Immature natural killer cell (primary cell): ENCODE measurements at places on chromosomes 5 and 9.

- no peak for DNase-seq
Measured at GRCh38 chr9:110641293-110641692, 27.3 kb upstream of the MUSK start.

DNA sequence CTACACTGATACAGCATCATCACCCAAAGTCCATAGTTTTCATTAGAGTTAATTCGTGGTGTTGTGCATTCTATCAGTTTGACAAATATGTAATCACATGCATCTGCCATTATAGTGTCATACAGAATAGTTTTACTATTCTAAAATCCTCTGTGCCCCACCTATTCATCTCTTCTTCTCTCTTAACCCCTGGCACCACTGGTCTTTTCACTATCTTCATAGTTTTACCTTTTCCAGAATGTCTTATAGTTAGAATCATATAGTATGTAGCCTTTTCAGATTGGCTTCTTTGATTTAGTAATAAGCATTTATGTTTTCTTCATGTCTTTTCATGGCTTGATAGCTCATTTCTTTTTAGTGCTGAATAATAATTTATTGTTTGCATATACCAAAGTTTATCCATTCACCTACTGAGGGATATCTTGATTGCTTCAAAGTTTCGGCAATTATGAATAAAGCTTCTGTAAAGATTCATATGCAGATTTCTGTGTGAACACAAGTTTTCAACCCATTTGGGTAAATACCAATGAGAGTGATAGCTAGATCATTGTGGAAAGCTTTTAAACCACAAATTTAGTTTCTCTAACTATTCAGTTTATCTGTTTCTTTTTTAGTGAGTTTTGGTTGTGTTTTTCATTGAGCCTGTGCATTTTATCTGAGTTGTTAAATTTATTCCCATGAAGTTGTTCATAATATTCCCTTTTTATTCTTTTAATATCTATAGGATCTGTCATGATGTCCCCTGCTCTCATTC, 84.9 kb downstream of the RALGPS1 start:
- DNase-seq = no peak

- DNase-seq = peak; percentile 57
Measured at GRCh38 chr9:221989-222776, 7.5 kb downstream of the DOCK8 start.

- no peak for DNase-seq
Measured at GRCh38 chr9:79201636-79202035, 370.1 kb upstream of the TLE4 start.

- no peak for DNase-seq
Measured at GRCh38 chr9:99633265-99633664, 188.4 kb upstream of the NR4A3 start.

DNA sequence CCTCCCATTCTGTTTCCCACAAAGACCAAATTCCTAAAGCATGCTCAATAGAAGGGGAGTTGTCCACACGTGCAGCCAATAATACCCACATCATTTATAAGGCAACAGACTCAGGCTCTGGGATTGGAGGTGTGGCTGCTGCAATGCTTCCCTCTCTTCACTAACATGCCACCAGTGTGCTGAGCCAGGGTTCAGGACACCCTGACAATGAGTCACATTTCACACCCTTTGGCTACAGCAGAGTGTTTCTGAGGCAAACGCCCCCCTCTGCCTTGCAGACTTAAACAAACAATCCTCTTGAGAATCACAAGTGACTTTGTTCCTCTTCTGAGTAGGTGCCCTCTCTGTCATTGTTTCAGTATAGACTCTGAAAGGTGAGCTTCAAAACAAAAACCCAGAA, 189.3 kb upstream of the TLE4 start:
- DNase-seq = no peak

GRCh38 chr5:153746440-153746839, 256.0 kb downstream of the GRIA1 start:
- no peak for DNase-seq

- no peak for DNase-seq
Measured at GRCh38 chr5:40106847-40107246, 572.9 kb upstream of the PTGER4 start.

GRCh38 chr5:138305797-138306196, 25.8 kb downstream of the CDC25C start:
- no peak for DNase-seq

DNA sequence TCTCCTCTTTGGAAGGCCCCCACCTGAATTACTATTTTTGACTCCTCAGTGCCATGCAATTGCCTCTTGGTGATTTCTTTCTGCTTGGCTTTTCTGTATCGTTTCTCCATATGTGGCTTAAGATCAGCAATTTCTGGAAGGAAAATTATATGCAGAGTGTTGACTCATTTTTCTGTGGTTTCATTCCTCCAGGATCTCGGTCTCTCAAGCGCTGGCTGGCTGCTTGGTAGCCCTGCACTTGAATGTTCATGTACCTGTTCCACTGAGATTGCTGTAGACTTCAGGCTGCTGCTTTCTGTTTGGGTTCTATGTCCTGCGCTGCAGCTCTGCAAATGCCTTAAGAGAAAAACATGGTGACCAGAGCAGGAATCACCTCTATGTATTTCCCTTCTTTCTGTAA, 77.6 kb downstream of the INIP start:
- DNase-seq = no peak

DNA sequence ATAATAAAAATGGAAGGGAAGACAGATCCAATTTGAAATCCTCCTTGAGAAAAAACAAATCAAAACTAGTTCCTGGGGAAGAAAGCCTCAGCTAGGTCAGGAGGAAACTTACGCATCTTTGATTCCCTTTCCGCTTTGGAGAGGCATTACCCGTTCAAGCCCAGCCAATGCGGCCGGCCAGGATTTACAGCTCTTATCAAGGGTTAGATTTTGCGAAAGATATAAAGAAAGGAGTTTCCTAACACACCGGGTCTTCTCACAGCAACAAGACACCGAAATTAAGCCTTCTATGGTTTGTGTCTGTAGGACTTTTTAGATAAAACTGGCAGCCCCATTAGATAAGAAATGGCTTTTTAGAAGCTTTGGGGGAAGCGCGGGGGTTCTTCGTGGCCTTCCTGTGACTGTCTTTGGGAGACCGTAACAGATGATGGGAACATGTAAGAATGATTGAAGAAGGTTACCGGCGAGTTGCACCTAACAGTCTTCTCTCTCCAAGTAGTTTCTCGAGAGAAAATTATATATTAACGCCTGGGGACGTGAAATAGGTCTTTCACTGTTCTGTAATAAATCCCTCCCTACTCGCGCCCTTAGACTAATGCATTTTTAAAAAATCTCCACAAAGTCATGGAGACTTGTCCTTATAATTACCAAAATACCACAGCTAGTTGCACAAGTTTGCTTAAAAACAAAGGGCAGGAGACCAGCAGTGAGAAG, 1.3 kb upstream of the ISL1 start:
- DNase-seq = no peak

DNA sequence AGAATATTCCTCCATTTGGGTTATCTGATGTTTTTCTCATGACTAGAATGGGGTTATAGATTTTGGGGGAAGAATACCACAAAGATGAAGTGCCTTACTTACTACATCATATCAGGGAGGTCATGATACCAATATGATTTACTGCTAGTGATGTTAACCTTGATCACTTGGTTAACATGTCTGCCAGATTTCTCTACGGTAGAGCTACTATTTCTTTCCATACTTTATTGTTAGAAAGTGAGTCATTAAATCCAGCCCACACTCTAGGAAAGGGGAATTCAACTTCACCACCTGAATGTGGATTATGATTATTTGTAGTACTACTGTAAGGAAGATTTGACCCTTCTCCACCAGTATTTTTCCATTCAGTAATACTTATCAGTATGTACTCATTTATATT, 64.7 kb downstream of the UBE2R2 start:
- DNase-seq = no peak

GRCh38 chr5:39355324-39355723, 9.0 kb downstream of the C9 start:
- DNase-seq = no peak

DNA sequence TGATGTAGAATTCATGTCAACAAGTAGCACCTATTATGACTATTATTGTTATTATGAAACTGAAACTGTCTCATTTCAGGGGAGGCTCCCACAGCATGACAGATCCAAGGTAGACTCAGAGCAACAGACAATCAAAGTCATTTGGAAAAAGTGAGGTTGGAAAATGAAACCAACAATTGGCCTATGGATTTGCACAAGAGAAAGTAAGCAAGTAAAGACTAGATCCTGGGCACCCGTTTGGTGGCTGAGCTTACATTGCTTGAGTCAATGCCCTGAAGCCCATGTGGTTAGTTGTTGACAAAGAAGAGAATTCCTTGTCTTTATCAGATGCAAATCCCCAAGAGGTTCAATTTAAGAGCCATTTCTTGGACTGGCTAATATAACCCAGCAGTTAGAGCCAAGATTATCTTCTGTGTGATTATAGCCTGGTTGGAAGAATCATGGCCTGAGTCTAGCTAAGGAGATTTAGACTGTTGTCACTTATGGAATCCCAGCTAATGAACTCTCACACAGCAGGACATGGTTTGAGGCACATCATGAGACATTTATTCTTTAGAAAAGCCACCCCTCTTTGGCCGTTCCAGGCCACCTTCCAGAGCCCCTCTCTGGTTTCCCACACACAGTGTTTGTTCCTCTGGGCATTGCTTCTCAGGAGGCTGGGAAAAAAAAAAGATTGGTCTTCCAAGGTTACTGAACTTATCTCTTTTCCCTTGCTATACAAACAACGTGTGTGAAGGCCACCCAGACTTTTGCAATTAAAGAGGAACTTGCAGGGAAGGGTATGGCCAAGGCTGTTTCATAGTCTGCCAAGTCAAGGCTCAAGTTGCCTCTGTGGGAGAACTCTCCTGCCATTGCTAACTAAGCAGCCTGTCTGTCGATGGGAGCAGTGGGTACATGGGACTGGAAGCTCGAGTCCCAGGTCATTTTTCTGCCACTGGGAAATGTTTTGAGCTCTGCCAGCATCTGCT, 399.5 kb downstream of the ENC1 start:
- DNase-seq = no peak

- DNase-seq = no peak
Measured at GRCh38 chr5:44875661-44876605, 67.2 kb downstream of the MRPS30 start.

GRCh38 chr5:135439231-135440205, 7.6 kb downstream of the DCANP1 start:
- no peak for DNase-seq

DNA sequence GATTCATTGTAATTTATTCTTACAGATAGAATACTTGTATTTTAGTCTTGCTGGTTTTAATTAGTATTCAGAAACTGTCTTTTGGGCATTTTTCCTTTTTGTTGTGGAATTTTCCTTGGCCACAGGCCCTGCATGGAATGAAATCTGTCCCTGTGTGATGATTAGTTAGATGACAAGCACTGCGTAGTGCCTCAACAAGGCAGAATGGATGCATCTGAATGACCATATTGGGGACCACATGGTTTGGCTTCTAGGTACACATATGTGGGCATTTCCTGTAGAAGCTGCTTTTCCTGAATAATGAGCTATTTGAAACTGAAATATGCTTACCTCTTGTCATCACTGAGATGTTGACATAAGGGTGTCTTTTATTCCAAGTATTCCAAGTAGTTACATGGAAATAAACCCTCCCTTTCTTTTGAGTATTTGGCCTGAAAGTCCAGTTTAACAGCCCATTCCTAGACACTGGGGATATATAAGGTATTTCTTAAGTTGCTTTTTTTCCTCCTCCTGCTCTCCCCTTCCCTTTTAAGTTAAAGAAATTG, 147.3 kb downstream of the YTHDC2 start:
- no peak for DNase-seq

GRCh38 chr5:34521628-34522290, 134.4 kb upstream of the RAI14 start:
- no peak for DNase-seq

DNA sequence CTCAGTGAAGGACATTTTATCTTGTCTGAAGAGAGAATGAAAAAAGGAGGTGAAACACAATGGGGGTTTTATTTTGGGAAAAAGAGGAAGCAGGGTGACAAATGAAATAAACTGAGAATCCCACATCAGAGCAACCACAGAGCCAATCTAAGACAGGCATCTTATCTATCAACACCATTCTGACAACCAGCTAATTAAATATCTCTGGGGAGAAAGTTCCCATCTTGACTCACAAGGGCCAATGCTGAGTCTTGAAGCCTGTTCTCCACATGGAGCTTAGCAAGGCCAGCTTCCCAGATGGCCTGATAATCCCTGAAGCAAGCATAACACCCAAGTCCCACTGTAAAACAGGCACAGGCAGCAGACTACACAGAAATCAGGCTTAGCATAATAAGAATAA, 30.4 kb downstream of the DPYSL3 start:
- DNase-seq = no peak

- DNase-seq = no peak
Measured at GRCh38 chr9:109745335-109746283, 34.4 kb upstream of the PALM2AKAP2 start.

- peak; percentile 35 for DNase-seq
Measured at GRCh38 chr9:106964329-106964728, 101.4 kb downstream of the ZNF462 start.

GRCh38 chr5:71528206-71528605, 58.9 kb upstream of the MCCC2 start:
- no peak for DNase-seq

GRCh38 chr9:131657037-131657377, 82.9 kb downstream of the RAPGEF1 start:
- no peak for DNase-seq

GRCh38 chr5:134437340-134437846, 25.7 kb upstream of the CDKN2AIPNL start:
- no peak for DNase-seq

GRCh38 chr5:179759581-179760551, 27.2 kb downstream of the MAML1 start:
- DNase-seq = no peak

DNA sequence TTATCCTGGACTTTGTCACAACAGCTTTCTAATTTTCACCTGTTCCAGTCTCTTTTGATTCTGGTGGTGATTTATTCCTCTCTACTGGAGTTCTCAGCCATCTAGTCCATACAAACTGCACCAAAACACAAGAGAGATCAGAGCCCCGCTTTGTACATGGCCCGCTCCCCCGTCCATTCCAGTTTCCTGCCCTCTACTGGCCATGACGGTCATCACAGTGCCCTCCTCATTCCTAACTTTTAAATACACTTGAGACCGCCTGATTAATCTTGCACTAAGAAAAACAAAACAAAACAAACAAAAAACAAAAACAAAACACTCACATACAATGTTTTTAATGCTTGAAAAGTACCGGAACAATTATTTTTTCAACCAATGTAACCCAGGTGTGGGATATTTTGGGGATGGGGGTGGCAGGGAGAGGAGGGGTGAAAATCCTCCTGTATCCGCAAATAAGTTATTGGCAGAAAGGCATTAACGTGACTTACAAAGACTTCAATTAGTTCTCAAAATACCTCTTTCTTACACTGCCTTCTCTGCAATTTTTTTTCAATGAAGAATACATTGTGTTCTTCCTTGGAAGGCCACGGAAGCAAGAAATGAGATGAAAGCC, 84.8 kb upstream of the PAM start:
- no peak for DNase-seq

DNA sequence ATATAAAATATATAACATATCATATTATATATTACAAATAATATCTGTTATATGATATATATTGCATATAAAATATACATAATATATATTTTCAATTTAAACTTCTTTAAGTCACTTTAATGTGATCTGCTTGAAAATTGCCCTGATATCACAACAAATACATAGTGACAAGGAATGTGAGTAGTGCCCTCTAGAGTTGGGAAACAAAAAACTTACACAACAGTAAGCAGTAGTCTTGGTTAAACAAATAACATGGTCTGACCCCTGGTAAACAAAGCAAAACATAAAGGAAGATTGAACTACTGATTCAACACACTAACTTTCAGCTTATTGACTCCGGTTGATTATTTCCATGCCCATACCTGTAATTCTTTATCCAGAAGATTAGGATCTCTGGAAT, 188.3 kb upstream of the NMUR2 start:
- no peak for DNase-seq
